ENCODE measurements at places on chromosomes 2 and 18.

GRCh38 chr2:136131961-136132824 lies 14.2 kb upstream of the CXCR4 start:
- no peak for DNase-seq

GRCh38 chr2:105297216-105297615 lies 32.3 kb downstream of the TGFBRAP1 start:
- no peak for DNase-seq

DNA sequence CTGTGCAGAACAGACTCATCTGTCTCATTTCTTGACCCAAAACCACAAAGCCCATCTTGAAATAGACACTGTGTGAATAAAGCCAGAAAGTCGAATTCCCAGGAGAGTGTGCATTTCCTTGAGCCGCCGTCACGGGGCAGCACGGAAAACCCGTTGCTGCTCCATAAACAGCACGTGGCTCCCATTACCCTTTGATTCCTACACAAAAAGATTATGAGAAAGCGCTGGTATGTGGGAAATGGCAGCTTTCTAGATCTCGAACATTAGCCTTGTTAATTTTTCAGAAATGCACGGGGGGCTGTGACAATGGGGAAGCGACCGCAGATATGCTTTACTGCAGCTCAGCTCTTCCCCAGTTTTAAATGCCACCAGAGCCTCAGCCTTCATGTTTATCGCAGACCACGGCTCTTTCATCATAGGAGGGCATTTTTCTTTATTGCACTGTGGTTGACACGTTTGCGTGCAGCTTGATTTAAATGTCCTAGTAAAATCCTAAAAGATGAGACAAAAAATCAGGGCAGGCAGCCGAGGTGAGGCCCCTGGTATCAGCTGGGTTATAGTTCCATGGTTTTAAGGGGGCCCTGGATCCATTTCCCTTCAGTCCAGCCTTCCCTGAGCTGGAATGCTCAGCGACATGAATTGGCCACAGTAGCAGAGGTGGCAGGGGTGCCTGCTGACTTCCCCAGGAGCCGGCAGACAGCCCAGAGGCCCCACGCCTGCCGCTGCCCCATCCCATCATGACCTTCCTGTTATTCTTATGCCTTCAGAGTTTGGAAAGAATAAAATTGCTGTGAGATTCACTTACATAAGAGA lies 249.3 kb downstream of the NDUFA10 start:
- no peak for DNase-seq

GRCh38 chr2:192307530-192307929 lies 112.8 kb upstream of the TMEFF2 start:
- no peak for DNase-seq

GRCh38 chr2:18519914-18520450 lies 40.5 kb downstream of the RDH14 start:
- DNase-seq, result no peak

DNA sequence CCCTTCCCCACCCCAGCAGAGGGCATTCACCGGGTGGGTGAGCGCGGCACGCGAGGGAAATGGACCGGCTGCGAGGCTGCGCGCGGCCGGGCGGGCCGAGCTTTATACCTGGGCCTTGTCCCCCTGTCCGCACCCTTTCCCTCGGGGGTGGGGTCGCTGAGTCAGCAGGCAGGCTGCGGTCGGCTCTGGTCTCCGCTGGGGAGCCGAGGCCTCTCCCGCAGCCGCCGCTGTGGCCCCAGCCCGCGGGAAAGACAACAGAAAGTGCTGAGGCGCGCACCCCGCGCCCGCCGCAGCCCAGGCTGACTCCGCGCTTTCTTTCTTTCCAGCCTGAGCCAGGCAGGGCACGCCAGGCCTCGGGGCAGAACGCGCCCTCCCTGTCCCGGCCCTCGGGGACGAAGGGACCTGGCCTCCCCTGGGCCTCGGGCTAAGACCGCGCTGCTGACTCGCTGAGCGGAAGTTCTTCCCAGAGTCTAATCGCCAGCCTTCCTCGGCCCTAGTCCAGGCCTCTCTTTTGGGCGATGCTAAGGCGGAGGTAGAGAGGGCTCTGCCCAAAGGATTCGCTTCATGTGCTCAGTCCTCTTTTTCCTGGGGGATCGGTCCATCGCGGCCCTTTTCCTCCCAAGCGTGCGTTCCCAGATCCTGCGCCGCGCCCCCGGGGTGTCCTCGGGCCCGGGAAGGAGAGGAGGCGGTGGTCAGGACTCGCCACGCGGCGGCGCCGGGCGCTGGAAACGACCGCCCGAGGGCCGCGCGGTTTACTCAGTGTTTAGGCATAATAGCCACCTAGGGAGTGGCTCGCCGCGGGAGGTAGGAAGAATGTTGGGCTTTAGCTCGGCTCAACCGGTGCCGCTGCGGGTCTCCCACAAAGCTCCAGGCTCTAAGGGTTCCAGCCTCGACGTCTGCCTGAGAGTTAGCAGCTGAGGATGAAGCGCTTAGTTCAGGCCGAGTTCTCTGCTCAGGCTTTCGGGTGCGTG lies at the start of gene CRYBA2:
Gene CRYBA2, minus strand, starts transcription at position 78 of the 971 bp plus-strand sequence. CDS start 246 bp downstream, outside the sequence.
- no peak for DNase-seq

GRCh38 chr18:71105078-71105819 lies 816.4 kb downstream of the SOCS6 start:
- no peak for DNase-seq

- DNase-seq, result no peak
Measured at GRCh38 chr2:37232131-37232933, 874 bp downstream of the NDUFAF7 start.

- DNase-seq, result no peak
Measured at GRCh38 chr2:219402665-219403515, 15.2 kb upstream of the DNPEP start.

DNA sequence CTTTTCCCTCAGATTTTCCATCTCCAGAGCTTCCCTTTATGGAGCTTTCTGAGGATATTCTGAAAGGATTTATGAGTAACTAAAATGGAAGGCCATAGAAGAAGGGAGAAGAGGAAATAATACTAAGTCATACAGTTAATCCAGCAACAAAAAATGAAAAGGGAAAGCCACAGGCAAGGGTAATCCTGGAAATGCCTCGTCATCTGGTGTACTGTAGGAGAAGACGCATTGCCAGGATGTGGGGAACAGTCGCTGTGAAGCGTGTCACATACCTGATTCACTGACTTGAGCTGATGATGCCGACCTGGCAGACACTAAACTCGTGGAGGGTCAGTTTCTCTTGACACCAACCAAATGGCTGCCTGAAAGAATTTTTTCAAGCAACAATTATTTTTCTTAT lies 34.7 kb upstream of the ALPP start:
- DNase-seq, result no peak

- no peak for DNase-seq
Measured at GRCh38 chr18:76425146-76426131, 69.6 kb downstream of the ZNF516 start.

DNA sequence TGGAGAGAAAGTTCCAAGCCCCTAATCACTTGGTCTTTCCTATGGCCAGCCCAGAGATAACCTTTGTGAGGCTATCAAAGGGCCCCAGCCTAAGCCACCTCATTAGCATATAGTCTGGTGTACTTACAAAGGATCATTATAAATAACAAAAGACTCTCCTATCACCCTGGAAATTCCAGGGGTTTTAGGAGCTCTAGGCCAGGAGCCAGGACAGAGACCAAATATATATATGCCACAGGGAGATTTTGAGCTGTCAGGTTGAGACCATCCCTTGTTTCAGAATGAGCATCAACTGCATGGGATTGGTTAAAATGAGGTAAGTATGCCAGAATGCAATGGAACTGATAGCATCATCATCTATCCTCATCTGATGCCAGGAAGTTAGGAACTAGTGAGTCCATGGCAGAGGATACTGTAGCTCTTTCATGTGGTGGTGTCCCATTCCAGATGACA lies 32.1 kb upstream of the CHRNA1 start:
- DNase-seq, result no peak

- DNase-seq, result no peak
Measured at GRCh38 chr18:79064228-79064627, 5.0 kb upstream of the ATP9B start.

- no peak for DNase-seq
Measured at GRCh38 chr2:200787351-200788120, 24.2 kb upstream of the BZW1 start.

DNA sequence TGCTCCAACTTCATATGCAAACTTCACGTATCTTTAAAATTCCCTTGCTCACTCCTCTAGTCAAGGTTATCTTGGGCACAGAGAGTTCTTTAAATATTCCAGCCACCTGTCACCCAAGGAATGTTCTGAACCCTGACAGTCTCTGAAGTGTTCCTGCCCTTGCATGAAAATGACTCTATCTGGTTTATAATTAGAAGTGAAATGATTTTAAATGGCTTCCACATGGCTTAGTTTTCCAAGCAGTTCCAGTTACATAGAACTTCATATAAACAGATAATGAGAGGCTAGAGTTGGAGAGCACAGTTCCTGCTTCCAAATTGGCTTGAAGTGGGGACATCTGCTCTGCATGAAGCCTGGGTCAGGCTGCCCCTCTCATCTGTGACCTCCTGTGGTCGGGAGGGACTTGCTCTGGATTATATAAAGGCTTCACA lies 81.9 kb downstream of the SLC4A3 start:
- DNase-seq, result no peak

DNA sequence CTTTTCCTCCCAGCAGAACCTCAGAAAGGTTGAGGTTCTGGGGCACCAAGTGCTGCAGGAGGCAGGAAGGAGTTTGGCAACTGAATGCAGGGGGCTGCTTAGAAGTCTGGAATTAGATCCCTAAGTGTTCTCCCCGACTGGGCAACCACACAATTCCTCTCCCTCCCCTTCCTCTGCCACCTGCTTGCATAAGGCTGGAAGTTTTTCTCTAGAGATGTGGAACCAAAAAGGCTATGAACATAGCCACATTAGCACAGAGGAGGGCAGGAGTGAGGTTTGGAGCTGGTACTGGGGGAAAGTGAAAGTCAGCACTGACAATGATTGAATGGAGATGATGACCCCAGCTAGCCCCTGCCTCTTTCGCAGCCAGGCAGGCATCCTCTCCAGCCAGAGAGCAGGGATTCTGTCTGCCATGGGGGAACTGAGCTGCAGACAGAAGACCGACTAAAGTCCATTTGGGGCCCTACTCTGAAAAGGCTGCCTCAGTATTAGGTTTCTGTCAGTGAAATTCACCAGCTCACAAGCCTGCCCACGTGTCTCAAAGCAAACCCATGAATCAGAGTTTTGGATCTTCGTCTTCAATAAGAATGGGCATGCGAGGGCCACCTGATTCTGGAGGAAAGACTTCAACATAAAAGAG lies 87.9 kb upstream of the ITGA6 start:
- no peak for DNase-seq

GRCh38 chr2:191249156-191249813 lies 4.1 kb downstream of the MYO1B start:
- DNase-seq, result no peak

GRCh38 chr2:207828361-207829057 lies 58.8 kb upstream of the FZD5 start:
- no peak for DNase-seq

DNA sequence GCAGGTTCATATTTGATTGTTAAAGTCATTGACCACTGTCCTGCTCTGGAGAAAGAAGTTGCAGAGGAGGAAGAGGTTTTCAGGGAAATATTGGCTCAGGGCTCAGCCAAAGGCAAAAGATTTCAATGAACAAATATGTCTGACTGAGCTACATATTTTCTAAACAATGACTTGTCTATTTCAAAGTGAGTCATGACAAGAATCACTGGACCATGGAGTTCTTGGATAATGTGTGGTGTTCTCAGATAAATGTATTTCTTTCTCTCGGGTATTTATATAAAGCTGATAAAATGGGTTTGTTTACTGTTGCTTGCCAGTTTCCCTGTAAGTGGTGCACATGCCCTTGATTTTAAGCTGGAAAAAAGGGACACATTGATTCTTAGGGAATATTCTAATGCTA lies 34.3 kb upstream of the RMP24 start:
- no peak for DNase-seq

DNA sequence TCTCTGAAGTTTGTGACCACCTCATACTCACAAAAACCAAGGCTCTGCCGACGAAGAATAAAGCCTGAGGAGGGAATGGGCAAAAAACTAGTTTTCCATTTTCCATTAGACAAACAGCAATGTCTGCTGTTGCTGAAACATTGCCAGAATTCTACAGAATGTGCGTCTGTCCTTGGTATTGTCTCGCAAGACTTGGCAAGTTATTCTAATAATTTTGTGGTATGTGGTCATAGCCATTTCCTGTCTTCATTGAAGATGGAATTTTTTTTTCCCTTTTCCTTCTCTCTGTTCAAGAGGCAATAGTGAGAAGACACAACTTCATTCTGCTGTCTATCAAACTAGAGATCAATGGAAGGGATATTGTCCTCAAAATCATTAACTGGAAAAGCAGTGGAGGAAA lies 296.1 kb downstream of the RND3 start:
- DNase-seq, result no peak

DNA sequence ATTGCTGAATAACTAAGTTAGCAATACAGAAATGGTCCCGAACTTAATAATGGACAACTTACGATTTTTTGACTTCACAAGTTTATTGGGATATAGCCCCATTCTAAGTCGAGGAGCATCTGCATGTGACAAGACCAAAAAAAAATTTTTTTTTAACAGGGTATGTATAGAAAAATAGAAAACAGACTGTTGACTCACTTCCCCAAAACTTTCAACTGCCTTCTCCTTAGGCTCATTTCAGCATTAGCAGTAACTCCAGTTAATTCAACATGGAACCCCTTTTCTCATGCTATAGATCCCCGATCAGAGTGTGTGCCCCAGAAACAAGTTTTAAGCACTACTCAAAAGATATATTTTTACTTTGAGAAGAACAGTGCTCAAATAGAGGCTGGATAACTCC lies 5.4 kb downstream of the CD302 start:
- no peak for DNase-seq

- DNase-seq, result no peak
Measured at GRCh38 chr2:120697471-120697870, 38.2 kb upstream of the GLI2 start.

DNA sequence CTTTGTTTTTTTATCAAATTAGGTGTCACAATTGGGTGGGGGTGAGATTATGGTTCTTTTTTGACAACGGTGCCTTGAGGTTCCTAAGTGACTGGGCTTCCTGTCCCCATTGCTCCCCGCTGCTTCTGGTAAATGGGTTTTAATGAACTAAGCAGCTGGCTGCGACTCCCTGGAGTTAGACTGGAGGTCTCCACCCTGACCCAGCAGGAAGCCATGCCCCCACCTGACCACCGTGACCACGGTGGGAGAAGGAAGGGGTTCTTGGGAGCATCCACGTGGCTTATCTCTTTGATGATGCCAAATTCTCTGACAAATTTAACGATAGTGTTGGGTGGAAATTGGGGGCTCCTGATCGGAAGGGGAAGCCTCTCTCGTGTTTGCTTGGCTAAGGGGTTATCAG lies 12.2 kb downstream of the CNDP2 start:
- no peak for DNase-seq

Measured in activated CD8-positive, alpha-beta memory T cell treated with anti-CD3 and anti-CD28 coated beads for 48 hours (primary cell).